Activated CD4-positive, CD25-positive, alpha-beta regulatory T cell treated with anti-CD3 and anti-CD28 coated beads, Interleukin-2, amount 50 U/mL, for 16 hours (primary cell): ENCODE measurements at places on chromosomes 11 and 22.

DNA sequence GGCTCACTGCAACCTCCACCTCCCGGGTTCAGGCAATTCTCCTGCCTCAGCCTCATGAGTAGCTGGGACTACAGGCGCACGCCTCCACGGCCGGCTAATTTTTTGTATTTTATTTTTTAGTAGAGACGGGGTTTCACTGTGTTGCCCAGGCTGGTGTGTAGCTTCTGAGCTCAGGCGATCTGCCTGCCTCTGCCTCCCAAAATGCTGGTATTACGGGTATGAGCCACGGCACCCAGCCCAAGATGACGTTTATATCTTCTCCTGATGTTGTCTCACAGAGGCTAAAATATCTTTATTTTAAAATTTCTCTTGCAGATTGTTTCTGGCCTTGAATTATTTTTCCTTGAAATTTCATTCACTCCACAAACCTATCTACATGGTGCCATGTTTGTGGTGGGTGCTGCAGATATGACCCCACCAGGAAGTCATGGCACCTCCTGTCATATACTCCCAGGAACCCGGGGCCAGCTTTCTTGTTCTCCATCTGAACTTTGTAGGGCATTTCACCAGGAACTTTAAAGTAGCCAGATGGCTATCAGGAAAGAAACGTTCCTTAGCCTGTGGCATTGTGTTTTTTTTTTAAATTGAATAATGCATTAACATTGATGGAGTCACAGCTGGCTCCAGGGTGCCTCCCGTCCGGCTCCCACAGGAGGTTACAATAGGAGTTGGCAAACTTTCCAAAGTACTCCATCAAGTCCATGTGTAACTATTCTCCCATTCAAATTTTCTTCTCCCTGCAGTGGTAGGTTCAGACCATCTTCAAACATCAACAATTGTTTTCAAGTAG is 42.0 kb upstream of the LIPT2 start:
- no peak for DNase-seq

- no peak for DNase-seq
Measured at GRCh38 chr11:86745571-86745970, 54.8 kb upstream of the PRSS23 start.

DNA sequence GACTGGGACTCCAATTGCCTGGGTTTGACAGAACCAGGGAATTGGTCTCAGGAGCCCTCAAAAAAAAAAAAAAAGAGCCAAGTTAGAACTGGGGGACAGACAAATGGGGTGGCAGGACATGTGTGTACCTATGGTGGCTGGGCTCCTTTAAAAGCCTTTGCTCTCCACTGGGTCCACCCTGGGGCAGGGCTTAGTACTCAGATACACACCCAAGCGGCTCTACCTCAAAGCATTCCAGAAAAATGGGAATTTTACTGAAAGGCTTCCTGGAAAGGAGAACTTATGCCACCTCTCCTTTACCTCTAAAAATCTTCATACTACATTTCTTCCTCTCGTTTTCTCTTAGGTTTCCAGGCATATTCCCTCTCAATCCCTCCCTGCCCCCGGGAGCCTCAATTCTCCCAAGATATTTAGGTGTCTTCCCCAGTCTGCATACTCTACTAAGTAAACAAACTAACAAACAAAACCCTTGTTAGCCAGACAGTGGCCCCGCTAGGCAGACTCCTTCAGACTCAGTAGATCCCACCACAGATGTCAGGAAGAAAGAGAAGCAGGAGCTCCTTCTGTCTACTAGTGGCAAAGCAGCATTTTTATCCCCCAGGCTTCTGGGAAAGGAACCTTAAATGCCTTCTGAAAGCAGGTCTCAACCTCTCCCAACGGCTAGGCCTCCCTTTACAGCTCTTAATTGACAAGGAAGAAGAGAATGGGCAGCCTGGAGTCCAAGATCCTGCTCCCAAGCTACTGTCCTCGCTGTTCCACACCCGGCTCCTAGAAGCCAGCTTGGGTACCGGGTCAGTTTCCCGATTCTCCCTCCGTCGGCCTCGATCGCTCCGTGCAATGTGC is 653 bp downstream of the PCSK7 start:
- DNase-seq = no peak

- no peak for DNase-seq
Measured at GRCh38 chr11:8566613-8567210, 27.3 kb downstream of the STK33 start.

- DNase-seq = no peak
Measured at GRCh38 chr11:112884012-112884767, 77.0 kb upstream of the NCAM1 start.

DNA sequence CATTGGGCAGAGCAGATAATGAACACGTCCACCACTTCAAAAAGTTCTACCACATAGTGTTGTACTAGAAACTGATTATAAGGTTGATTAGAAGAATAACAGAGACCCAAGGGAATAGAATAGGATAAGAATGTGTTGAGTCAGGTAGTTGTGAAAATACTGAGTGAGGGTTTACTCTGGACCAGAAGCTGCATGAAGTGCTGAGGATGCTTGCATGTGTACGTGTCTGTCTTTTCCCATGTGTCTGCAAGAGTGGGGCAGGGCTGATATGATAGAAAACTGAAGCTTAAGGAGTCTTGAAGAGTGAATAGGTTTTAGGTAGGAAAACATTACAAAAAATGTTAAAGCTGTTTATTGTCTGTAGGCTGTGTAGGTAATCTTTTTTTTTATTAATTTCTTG is 20.6 kb downstream of the TRPC6 start:
- DNase-seq = no peak

DNA sequence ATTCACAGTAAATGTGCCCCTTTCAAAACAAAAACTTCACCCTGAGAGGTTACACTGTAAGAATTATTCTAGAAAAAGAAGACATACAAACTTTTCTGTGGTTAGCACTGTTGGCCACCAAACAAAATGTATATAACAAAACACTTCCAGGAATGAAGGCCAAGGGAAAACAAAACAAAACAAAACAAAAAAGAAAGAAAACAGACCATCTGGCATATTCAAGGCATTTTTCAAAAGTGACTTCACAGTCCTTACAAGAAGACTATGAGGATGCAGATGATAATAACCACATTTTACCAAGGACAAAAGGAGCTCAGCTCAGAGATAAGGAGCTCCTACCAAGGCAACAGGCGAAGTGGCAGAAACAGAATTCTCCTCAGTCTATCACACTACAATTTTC is 24.9 kb downstream of the CTSC start:
- DNase-seq = no peak

DNA sequence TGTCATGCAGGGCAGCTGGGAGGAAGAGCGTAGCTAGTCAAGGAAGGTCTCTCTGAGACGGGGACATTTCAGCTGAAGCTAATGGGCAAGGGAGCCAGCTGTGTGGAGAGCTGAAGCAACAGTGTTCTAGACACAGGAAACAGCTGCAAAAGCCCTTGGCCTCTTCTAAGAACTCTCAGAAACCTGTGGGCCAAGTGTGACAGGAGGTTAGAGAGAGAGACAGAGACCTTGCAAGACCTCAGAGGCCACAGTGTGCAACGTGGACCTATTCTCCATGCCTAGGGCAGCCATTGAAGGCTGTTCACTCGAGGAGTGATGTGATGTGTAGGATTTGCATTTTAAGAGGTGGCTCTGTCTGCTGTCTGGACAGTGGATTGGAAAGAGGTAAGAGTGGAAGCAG is 48.7 kb upstream of the TNRC6B start:
- no peak for DNase-seq

DNA sequence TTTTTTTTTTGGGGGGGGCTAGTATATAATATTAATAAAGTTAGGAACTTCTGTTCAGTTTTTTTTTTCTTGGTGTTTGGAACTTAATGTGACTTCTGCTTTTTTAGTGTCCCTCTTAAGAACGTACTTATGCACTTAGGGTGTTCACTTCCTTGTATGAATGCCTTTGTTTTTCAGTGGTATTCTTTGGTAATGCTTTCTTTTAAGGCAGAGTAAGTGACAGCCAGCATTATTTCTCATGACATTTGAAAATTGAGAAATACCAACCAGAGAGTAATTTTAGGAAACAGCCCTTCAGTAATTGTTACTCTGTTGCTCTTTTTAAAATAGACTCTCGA is 2.4 kb downstream of the GRK3 start:
- no peak for DNase-seq

GRCh38 chr22:38097557-38098409 is 12.7 kb downstream of the BAIAP2L2 start:
- DNase-seq = no peak

DNA sequence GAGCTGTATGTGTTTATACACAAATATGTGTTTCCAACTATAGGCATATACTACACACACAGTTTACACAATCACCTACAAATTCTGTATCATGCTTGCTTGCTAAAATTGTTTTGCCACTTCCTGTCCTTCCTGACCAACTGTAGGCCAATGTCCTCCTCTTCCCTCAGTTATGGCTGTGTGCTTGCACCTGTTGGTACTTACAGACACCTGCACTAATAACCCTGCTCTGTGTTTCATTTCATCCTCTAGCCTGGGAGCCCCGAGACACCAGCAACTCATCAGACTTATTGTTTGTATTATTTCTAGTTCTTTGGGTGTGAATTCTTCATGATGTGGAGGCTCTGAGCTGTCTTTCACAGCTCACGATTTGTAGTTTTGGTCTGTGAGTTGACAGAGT is 1.8 kb upstream of the NCF4 start:
- DNase-seq = no peak

- DNase-seq = no peak
Measured at GRCh38 chr22:21766691-21767462, 31.3 kb upstream of the YPEL1 start.

DNA sequence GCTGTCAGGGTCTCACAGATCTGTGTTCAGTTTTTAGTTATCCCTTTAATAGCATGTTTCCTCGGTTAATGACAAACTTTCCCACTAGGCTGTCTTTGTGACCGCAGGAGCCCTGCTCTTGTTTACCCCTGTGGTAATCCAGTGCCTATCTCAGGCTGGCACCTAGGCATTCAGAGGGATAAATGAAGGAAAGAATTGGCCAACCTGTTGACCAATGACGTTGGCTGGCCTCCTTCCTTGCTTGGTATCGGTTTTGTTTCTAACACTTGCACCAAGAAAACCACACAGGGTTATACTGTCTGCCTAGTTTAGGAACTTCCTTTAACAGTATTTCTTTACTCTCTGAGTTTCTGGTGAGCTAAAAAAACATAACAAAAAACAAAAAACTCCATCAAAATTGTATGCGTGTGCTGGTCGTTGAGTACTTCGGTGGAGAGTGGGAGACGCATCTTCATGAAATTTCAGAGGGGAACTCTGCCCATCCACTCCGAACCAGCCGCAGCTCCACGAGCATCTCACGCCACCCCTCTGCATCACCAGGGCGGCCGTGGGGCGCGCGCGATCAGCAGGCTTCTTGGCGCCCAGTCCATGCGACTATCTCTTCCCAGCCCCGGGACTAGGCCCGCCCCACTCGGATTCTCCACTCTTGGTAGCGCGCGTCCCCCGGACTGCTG is 563 bp upstream of the ENDOD1 start:
- DNase-seq = no peak

GRCh38 chr11:38759394-38759793 is 2161.4 kb upstream of the RAG2 start:
- no peak for DNase-seq

DNA sequence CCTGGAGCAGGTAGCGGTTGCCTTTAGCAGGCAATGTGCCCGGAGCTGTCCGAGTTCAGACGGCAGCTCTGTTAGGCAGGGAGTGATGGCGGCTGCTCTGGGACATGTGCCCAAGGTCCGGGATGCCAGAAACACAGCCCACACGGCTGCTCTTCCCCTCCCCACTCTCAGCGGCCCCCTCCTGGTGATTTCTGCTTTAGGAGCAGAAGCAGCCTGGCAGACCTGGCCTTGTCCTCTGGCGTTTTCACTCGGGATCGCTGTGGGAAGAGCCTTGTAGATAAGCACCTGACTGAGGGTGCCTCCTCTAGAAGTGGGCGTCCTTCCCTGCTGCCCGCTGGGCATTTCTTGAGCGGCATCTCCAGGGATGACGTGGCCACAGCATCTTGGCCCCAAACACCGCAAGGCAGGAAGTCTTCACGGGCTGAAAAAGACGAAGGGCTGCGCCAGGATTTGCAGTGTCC is 392.2 kb downstream of the TBC1D22A start:
- no peak for DNase-seq

- DNase-seq = no peak
Measured at GRCh38 chr11:67351275-67352005, 1.9 kb downstream of the POLD4 start.

GRCh38 chr11:126410649-126411048 is 55.2 kb downstream of the ST3GAL4 start:
- no peak for DNase-seq

DNA sequence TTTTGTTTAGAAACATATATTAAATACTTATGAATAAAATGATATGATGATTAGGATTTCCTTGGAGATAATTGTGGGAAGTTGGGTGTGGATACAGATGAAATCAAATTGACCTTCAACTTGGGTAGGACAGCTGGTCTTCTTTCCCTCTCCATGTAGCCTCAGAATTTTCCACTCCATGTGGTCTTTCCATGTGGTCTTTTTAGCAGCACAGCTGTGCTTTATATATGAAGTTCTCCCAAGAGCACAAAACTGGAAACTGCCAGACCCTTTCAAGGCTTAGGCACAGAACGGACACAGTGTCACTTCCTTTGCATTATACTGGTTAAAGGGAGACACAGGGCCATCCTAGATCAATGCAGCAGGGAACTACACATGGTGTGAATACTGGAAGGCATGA is 28.6 kb downstream of the FAM76B start:
- no peak for DNase-seq

DNA sequence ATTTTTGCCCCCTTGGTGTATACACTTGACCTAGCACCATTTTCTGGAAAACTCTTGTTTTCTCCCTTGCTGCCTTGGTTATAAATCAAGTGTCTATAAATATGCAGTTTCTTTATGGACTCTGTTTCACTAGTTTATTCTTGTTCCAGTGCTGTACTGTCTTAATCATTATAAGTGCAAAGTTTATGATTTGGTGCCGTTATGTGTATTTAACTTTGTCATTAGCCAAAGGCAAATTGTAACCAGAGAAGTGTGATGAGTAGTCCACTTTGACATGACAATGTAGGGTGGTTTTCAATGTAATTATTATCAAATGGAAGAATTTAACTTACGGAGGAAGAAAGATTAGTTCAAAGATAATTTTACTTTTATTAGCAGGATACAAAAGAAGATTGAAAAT is 40.3 kb downstream of the SPECC1L start:
- no peak for DNase-seq

GRCh38 chr11:123161376-123162030 is 33.5 kb downstream of the CLMP start:
- DNase-seq = no peak

DNA sequence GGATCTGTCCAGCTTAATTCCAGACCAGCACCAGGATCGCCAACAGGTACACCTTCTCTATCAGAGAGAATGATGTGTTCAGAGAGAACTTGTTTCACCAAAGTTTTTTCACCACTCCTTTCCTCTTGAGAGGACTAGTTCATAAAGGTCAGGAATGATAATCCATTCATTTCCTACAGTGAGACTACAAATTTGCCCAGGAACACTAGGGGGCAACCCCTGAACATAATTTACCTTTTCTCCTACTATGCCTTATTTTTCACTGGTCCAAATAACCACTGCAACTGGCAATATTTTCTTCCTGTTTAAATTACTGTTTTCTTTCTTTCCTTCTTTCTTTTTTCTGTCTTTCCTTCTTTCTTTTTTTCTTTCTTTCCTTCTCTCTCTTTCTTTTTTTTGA is 22.5 kb downstream of the CAVIN3 start:
- no peak for DNase-seq
